ENCODE measurements at places on chromosomes 1 and 21.

DNA sequence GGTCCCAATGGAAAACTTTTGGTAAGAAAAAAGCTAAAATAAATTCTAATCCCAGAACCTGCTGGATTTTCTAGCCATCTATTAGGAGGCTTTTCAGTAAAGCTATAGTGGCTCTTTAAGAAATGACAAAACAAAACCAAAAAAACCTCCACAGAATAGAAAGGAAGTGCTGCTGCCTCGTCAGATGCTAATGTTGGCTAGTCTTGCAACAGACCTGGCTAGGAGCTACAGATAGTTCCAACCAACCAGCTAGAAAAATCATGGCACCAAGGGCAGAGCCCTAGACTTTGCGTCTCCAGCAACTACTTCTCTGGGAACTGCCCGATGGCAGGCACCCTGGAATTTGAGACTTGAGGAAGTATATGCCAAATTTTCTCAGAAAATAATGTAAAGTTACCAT, 7.6 kb downstream of the CD101 start:
- DNase-seq, result no peak

DNA sequence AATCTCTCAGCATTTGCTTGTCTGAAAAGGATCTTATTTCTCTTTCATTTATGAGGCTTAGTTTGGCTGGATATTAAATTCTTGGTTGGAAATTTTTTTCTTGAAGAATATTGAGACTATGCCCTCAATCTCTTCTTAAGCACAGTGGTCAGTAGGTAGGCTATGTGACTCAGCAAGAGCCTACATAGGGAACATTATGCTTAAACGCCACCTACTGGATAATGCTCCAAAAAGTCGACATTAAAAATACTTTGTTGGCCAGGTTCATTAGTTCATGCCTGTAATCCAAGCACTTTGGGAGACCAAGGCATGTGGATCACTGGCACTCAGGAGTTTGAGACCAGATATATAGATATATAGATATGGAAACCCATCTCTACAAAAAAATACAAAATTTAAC, 678.0 kb upstream of the USP24 start:
- no peak for DNase-seq

DNA sequence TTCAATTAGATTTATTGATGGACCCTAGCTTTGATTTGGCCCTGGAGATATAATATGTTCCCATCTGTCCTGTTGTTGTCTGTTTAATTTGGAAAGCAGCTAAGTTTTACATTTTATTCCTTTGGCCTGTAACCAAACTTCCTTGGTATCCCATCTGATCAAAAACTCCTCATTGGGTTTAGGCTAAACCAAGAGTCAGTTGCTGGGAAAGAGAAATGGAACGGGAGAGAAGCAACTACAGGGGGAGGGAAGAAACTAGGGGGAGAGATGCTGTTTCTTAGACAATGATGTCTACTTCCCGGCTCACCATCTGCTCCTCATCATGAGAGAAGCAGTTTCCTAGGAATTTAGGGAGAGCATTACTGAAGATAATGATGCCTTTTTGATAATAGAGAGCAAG, 141.8 kb downstream of the SYT2 start:
- DNase-seq, result no peak

DNA sequence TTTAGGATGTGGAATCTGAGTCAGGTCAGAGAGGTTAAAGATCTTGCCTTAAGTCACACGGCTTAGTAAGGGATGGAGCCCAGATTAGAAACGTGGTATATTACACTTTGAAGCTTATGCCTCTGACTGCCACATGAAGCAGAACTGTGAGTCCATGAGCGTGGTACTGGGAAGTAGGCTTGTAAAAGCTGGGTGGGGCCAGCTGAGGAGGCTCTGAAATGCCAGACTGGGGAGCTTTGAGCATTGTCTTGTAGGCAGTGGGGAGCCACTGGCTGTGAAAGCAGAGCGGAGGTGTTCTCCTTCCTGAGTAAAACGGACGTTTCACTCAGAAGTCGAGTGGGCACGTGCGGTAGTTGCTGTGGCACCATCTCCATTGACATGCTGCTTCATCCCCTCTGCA, 72.6 kb upstream of the USP24 start:
- no peak for DNase-seq

GRCh38 chr1:215704089-215704860, 137.2 kb downstream of the KCTD3 start:
- DNase-seq, result no peak
